ENCODE measurements at places on chromosomes 4 and X.

DNA sequence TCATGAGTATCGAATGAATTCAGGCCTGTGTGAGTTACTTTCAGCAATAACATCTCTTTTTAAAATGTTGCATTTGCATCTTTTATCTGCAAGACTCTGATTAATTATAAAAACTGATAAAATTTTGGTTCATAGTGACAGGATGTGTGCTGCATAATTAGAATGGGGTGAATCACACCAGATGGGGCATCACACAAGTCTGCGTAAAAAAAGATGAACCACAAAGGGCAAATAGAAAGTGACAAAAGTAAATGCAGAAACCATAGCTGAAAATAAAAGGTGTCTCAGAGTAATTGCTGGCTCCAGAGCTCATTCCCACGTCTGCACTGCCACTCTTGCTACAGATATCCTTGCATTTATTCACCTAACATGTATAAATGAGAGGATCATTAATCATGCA lies 131.1 kb downstream of the HS3ST1 start:
- DNase-seq = no peak

- no peak for DNase-seq
Measured at GRCh38 chr4:31461421-31461820, 741.3 kb downstream of the PCDH7 start.

DNA sequence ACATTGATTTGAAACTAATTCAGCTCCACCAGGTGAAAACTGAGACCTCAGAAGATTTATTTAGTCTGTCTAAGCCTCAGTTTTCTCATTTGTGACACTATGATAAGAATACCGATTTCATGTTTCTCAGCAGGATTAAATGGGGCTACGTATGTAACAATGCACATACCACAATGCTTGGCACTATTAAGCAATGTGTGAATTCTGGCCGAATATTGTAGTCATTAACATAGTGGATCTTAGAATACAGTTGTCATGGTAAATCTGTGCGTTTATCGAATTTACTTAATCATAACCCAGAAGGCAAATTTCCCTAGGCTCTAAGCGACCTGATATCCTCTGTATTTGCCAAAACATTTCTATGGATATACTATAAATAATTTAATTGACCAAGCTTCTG lies 69.1 kb downstream of the TMA16 start:
- no peak for DNase-seq

DNA sequence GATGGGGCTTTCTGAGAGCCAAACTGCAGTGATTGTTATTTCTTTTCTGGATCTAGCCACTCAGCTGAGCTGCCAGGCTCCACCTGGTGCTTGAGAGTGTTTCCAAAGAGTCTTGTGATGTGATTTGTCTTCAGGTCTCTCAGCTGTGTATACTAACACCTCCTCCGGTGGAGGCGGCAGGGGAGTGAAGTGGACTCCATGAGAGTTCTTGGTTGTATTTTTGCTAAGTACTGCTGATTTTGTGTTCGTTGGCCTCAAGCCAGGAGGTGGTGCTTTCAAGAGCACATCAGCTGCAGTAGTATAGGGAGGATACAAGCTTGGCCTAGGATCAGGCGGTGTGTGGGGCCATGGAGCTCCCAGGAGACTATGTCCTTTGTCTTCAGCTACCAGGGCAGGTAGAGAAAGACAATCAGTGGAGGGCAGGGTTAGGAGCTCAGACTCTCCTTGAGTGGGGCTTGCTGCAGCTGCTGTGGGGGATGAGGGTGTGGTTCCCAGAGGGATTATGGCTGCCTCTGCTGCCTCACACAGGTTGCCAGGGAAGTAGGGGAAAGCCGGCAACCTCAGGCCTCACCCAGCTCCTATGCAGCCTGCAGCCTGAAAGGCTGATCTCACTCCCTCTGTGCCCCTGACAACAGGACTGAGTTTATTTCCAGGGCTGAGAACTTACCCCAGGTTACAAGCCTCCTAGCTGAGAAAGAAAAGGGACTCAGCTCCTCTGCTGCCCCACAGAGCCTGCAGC lies 62.4 kb downstream of the NPFFR2 start:
- DNase-seq = no peak

- DNase-seq = no peak
Measured at GRCh38 chr4:141174457-141174856, 41.2 kb upstream of the RNF150 start.

GRCh38 chr4:1789552-1789951 lies 3.5 kb upstream of the FGFR3 start:
- DNase-seq = no peak

GRCh38 chr4:135032670-135033069 lies 831.1 kb upstream of the PABPC4L start:
- no peak for DNase-seq

- no peak for DNase-seq
Measured at GRCh38 chr4:173325007-173325736, 9.0 kb downstream of the HMGB2 start.

DNA sequence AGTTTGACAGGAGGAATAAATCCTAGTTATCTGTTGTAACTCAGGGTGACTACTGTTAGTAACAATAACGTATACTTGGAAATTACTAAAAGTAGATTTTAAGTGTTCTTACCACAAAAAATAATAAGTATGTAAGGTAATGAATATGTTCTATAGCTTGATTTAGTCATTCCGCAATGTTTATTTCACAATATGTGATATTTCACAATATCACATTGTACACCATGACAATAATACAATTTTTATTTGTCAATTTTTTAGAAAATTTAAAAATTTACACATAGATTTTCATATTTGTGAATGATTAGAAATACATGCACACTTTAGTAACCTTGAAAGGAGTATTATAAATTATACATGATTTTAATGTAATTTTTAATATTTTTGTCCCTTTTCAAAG lies 812.7 kb upstream of the FTHL17 start:
- no peak for DNase-seq

GRCh38 chrX:11533199-11533651 lies 132.5 kb downstream of the ARHGAP6 start:
- no peak for DNase-seq

DNA sequence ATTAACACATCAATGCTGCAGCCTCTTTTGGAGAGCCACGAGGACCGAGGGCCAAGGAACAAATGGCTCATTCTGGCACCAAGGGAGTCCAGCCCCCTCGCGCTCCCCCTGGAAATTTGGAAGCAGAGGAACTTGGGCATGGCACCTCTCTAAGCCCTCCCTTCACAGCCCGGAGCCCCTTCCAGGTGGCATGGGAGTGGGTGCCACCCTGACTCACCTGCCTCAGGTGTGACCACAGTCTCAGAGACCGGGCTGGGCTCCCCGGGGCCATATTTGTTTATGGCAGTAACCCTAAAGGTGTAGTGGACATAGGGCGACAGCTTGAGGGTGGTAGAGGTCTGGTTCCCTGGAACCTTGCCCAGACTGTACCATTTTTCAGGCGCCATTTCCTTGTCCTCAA lies 18.8 kb downstream of the L1CAM start:
- no peak for DNase-seq

GRCh38 chr4:181477591-181477990 lies 765.6 kb upstream of the TENM3 start:
- no peak for DNase-seq

- no peak for DNase-seq
Measured at GRCh38 chrX:47247999-47248320, 15.2 kb downstream of the USP11 start.

GRCh38 chr4:172898715-172899114 lies 269.9 kb upstream of the GALNT7 start:
- no peak for DNase-seq

GRCh38 chr4:149951152-149951900 lies 126.9 kb upstream of the DCLK2 start:
- DNase-seq = no peak

DNA sequence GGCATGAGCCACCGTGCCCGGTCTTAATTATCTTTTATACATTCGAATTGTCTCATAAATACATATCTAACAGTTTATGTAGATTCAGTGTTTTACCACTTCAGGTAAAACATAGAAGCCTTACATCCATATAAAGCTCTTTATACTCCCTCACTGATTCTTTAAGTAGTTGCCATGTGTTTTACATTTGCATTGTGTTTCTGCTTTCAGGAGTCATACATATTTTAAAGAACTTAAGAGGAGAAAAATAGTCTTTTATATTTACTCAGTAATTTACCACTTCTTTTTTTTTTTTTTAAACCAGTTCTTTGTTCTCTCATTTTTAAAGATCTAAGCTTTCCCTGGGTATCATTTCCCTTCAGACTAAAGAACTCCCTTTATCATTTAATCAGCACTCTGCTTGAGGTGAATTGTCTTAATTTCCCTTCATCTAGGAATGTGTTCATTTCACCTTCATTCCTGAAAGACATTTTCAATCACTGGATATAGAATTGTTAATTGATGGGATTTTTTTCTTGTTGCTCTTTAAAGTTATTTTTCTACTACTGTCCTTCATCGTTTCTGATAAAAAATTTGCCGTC lies 324.3 kb upstream of the ZCCHC13 start:
- DNase-seq = no peak

- DNase-seq = no peak
Measured at GRCh38 chrX:100264200-100264599, 145.9 kb downstream of the PCDH19 start.

DNA sequence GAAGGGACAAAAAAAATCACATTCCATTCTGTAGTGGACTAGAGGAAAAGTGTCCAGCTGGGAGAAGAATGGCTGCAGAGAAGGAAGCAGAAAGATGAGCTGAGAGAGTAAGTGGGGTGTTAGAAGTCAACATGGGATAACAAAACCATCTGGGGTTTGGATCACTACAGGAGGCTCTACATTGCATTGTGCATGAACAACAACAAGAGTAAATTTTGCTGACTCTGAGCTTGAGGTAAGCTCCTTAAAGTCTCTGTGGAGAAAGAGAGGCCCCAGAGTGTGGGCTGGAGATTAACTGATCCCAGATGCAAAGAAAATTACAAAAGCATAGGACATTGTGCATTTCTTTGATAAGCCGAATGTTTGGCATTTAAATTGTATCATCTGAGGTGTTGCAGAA lies 128.9 kb downstream of the UGT8 start:
- DNase-seq = no peak

- no peak for DNase-seq
Measured at GRCh38 chr4:131348263-131348662, 1800.8 kb upstream of the PCDH10 start.

DNA sequence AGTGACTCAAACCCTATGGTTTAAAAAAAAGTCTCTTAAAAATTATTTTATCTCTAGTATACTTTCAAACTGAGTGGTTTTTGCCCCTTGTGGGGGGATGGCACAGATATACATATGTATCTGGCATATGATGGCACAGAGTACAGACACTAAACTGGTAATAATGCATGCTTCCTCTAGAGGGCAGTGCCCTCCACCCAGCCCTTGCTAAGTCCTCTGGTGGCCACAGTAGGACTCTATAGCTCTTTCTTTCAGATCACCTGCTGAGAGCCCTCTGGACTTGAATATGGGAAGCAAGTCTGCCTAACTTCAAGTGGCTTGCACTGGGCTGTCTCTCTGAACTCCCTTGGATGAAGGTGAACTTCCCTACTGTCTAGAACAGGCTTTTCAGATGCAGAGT lies 66.3 kb downstream of the TSPAN7 start:
- no peak for DNase-seq

DNA sequence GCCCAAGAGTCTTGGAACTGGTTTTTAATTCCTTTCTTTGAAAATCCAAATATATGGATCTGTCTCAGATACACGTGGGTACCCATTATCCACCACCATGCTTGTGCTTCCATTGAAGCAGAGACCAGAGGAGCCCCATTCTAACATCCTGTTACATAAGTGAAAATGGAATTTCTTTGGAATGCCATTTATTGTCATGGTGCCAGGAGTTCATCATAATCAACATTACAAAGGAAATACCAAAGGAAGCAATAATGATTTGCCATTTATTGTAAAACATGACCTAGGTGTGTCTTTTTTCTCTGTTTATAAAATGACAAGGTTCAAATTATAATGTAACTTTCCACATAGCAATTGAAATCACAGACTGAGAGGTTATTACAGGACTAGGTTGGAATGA lies 61.7 kb downstream of the PALLD start:
- DNase-seq = no peak

- DNase-seq = no peak
Measured at GRCh38 chr4:154779362-154779947, 1.6 kb upstream of the RBM46 start.

DNA sequence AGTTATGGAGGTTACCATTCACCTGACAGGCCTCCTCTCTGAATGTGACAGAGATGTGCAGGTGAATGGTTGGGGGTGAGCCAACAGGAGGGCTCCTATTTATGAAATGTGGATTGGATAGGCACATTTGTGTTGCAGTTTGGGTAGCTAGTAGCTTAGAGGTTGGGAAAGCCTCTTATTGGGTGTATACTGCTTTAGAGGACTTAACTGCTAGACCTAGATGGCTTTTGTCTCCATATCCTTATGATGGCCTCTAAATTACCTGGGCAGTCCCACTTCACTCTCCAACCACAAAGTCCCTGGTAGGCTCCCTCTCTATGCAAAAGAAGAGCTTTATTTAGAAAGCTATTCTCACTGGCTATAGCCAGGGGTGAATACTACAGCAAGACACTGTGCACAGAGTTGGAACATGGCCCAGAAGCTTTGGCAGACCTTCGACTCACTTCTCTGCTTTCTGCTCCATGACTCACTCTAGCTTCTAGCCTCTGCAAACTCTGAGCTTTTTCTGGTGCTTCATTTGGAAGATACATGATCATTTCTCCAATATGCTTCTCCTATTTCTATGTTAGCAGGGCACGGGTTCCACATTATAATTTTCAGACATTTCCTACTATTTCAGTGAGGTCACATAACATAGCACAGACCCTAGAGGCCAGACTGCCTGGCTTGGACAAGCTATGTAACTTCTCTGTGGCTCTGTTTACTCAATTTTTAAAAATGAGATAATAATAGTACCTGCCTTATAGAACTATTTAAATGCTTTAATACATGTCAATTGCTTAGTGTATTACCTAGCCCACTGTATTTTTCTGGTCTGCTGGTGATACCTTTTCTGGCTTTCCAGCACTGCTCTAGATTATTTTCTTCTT lies 6.0 kb upstream of the VGLL1 start:
- no peak for DNase-seq

DNA sequence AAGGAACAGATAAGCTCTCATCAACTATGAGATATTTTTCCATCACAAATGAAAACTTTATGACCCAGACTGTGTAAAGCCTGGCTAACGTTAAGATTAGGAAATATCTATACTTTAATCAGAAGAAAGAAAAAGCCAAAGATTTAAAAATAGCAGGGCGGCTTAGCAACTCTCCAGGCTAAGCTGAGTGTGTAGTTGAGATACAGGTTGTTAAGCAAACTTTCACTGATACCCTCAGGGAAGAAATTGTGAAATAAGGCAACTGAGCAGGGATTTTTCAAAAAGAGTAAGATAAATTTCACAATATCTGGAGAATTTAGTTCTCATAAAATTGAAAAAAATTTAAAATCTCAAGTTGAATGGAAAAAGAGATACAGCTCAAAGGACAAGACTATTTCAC lies 382.0 kb downstream of the RAPGEF2 start:
- no peak for DNase-seq

- no peak for DNase-seq
Measured at GRCh38 chrX:23493941-23494374, 159.3 kb downstream of the PTCHD1 start.

GRCh38 chr4:27176400-27176799 lies 315.8 kb downstream of the STIM2 start:
- peak; percentile 1 for DNase-seq
